Stomach (tissue), 19 donors: ENCODE measurements at places on chromosomes 7 and 10. TPM values are rescaled to one million over a fixed set of nuclear protein-coding genes. Genes with fewer than 3 reads are reported as not detected.
A peak's percentile ranks its signal among the peaks of the same experiment; 100 is the strongest.

The CUX1 gene
- 101 TPM for total RNA-seq

The NKX1-2 gene
- total RNA-seq, result not detected

The SAP25 gene
- 0.92 TPM for total RNA-seq

The FAM24B gene
- total RNA-seq, result not detected

The STRIP2 gene
- 2.0 TPM for total RNA-seq

The CCDC126 gene
- 7.6 TPM for total RNA-seq

- DNase-seq, result no peak
Measured at GRCh38 chr10:18880530-18880929, 168.1 kb upstream of the MALRD1 start.

DNA sequence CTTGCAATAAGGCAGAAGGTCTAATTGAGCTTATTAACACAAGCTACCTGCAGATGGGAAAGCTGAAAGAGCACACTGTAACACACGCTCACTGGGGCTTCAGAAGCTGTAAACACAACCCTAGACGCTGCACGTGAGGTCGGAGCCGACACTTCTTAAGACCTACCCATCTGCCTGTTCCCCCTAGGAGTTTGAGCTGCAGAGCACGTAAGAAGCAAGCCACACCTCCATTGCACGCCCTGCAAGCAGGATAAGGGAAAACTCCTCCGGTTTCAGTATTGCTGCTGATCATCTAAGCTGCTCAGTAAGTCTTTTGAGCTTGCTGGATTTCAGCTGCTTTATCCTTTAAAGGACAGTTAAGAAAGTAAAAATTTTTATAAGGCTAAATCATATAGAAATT is 244.0 kb upstream of the ZWINT start:
- peak; percentile 17 for DNase-seq

DNA sequence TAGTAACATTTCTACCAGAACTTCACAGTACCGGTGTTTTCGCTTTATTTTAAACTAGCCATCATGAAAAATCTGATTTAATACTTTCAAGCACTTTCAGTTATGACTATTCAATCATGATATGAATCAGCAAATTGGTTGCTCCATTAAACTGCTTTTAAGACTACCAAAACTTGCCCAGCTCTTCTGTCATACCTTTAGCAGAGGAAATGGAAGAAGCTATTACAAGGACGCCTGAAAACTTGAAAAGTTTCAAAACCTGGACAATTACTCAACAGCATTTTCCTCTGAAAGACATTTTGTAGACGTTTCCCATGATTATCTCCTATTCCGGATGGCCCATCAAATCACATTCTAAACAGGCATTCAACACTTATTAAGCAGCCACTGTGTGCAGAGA is 2.0 kb downstream of the JAZF1 start:
- no peak for DNase-seq

GRCh38 chr10:102261196-102261595 is 15.9 kb downstream of the GBF1 start:
- no peak for DNase-seq

DNA sequence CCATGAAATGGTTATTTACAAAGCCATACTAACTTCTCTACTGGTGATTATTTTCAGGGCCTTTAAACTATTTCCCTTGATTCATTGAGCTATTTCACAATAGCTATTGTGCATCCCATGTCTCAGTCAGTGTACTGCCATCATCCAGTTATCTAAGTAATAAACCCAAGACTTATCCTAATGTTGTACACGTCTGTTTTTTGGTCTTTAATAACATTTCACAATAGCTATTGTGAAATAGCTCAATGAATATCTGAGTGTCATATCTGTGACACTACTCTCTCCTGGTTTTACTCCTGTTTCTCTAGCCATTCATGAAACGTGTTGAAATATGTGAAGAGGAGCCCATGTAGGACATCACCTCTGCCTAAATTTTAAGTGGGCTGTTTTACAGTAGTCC is 36.5 kb upstream of the TMEM140 start:
- no peak for DNase-seq

DNA sequence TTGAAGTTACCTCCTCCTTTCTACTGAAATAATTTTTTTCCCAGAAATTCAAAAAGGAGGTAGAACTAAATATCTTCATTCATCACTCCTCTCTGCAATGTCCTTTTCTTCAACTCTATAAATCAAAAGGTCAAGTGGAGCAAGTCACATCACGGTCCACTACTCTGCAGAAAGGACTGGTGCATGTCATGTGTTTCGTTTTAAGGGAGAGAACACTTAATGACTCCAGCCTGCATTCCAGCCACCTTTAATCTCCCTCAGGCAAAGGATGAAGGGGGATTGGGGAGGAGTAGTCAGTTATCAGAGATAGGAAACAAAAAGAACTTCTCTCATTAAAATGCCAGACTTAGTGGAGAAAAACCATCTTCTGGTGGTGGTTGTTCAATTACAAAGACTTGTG is 78.9 kb downstream of the ANK3 start:
- DNase-seq, result no peak

GRCh38 chr10:71598621-71599055 is 120.9 kb downstream of the C10orf105 start:
- peak; percentile 42 for DNase-seq

DNA sequence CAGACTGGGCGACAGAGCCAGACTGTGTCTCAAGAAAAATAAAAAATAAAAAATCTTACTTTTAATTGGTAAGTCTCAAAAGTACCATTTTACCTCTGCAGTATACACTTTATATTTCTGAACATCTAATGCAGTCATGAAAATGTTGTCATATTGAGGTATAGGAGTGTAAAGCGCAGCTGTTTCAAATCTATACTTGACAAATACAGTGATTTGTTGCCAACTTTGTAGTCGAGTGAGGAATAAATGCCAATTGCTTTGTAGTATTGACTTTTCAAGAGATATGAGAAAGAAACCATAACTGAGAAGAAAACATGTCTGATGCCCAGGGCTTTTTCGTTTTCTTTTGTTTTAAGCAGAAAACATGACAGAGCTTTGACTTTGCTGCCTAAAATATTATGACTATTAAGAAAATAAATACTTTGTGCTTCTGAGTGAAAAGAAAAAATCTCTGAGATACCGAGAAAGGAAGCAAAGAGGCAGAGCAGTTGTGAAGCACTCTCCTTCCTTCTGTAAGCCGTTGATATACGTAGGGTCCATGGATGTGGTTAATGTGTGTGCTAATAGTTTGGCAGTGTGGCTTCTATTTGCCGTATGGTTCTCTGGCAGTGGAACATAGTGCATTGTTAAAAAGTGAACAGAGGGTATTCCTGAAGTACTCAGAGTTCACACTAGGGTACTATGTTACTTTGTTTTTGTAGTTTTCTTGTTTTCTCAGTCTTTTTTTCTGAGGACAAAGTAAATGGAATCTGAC is 38.2 kb downstream of the AVL9 start:
- DNase-seq, result no peak

DNA sequence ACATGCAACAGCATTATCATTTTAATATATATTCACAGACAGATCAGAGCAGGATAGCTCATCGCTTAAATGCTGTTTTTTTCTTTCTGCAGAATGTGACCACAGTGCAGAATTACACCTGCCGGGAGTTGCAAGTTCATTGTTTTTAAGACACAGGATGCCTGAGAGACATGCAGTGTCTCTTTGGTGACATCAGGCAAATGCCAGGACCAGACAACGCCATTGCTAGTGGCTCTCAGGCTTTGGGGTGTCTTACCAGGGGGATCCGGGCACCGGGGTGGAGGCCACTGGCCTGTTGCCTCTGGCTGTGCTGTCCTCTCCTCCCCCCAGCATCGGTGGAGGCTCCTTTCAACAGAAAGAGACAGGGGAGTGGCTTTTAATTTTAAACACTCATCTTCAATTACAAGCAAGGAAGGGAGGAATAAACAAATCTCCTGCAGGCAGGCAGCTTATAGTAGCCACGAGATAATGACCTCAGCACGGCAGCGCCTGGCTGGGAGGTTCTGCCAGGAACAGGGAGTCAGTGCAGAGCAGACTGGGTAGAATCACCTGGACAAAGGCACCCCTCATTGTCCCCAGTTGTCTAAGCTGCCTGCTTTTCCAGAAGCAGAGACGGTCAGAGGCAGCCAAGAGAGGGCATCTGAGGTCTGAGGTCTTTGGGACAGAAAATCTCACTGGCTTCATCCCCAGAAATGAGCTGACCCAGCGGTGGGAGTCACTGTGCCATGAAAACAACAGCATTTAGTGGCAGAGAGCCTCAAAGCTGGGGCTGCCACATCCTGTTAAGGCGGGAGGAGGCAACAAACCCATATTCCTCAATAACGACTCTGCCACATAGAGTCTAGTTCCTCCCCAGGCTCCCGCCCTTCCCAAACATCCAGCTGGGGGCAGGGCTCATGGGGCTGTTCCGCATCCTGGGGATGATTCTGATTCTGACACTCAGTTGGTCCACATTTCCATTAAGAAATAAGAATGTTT is 148.4 kb downstream of the TCERG1L start:
- DNase-seq, result no peak

DNA sequence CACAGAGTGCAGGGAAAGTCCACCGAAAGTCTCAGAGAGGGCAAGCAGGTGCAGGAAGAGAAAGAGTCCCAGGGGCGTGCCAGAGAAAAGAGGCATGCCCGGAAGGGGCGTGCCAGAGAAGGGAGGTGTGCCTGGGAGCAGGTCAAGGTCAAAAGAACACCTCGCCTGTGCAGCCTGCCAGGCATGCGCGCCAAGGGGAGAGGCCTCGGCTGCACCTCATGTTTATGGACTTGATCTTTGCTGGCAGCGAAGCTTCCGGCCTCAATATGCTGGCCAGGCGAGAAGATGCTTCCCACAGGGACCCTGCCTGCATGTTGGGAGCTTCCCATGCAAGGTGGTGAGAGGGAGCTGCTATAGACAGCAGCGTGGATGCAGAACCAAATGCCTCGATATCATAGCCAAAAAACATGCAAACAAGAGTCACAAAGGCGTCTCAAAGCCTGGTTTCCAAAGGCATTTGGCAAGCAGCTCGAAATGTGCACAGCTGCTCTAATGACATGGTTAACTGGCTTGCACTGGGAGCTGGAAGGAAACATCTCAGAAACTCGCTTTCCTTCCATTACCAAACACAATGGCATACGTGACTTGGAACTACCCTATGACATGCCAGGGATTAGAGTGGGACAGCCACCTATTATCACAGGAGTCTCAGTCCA is 192.5 kb upstream of the PPP2R2D start:
- DNase-seq, result no peak

- DNase-seq, result no peak
Measured at GRCh38 chr10:102779680-102780526, 36.2 kb downstream of the WBP1L start.

DNA sequence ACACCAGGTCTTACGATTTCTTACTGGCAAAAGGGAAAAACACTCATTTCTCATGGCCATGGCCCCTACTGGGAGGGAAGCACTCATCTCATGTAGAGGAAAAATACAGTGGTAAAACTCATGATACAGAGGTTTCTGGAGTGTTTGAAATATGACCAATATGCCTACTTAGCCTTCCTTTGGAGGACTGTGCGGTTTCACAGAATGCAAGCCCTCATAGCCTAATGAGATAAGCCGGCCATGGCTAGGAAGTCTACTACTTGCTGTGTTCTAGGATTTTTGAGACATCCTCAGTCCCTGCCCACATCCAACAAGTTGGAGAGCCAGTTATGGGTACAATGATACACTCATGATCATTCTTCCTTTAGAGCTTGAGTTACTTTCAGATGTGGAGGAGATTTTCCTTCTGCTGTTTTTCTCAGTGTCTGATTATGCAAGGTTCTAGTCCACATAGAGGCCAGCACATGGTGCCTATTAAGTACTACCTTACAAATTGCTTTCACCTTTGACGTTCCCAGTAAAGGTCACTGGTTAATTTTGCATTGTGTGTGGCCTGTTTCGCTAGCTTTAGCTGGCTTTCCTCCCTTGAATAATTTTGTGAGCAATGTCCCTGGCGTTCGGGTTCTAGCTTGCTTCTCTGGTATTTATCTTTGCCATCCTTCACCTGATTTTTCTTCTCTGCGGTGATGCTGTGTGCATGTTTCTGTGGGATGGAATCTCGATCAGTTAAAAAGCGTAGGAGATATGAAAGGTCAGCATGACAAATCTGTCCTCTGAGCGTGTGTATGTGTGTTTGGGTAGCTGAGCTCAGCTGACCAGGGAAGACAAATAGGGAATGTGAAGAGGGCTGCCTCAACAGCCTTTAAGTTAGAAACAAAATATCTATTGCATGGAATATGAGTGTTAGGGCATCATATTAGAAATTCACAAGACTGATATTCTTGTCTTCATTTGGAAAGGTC is 295.4 kb downstream of the LRMDA start:
- no peak for DNase-seq

- peak; percentile 34 for DNase-seq
Measured at GRCh38 chr7:70494225-70495032, 637.5 kb upstream of the GALNT17 start.

DNA sequence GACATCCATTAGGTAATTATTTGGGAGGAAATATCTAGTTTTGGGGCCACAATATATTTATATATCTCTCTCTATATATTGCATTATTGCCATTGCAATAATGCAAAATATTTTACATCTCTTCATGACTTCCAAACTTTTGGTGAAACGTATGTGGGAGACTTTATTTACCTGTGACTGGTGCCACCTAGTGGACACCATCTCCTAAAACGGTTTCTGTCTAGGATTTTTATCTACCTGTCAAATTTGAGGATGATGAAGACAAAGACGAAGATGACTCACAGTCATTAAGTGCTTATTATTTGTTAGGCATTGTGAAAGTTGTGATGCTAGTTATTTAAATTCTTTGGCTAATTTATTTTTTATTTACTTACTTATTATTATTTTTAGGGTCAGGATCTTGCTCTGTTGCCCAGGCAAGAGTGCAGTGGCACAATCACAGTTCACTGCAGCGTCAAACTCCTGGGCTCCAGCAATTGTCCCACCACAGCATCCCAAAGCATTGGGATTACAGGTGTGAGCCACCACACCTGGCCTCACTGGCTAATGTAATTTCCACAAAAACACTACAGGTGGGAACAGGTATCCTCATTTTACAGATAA is 18.7 kb upstream of the CBLL1 start:
- DNase-seq, result peak; percentile 83

DNA sequence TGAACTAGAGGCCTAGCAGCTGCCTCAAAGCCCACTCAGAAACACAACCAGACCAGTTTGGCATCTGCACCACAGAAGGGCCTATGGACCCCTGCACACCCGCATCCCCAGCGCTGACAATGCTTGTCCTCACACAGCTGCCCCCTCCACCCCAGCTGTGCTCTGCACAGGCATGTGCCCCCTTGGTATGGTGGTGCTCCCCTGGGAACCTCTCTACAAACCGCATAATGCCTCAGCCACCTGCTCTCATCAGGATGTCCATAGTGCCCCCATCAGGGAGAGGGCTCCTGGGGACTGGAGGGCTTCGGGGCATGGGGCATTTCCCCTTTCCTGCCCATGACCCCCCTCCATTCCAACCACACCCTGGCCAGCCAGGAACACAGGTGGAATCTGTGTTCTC is 347.5 kb downstream of the GRID1 start:
- DNase-seq, result no peak

DNA sequence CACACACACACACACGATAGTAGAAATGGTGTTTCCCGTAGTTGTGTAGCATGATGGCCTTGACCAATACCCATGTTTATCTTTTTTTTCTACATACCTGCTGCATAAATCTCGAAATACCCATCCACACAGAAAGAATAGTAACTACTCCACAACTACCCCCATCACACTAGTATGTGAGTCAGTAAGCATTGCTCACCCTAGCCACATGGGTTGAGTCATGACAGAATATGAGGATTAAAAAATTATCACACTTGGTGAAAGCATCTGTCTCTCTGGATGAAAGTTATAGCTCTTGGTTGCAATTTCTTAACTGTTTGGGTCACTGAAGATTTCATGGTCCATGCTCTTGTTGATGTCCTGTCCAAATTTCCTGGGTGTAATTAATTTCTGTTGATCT is 103.4 kb upstream of the MDFIC start:
- DNase-seq, result no peak

GRCh38 chr7:108839076-108839475 is 269.4 kb downstream of the DNAJB9 start:
- no peak for DNase-seq

GRCh38 chr10:28842321-28842720 is 165.0 kb downstream of the BAMBI start:
- DNase-seq, result no peak
